Karpas-422 (cell line): ENCODE measurements at places on chromosomes 11 and 22. TPM values are rescaled to one million over a fixed set of nuclear protein-coding genes. Genes with fewer than 3 reads are reported as not detected.

GRCh38 chr11:74138021-74138420, 32.8 kb downstream of the C2CD3 start:
- no peak for DNase-seq

- DNase-seq: no peak
Observed at GRCh38 chr22:38456841-38457699, 2.1 kb upstream of the KCNJ4 start.

DNA sequence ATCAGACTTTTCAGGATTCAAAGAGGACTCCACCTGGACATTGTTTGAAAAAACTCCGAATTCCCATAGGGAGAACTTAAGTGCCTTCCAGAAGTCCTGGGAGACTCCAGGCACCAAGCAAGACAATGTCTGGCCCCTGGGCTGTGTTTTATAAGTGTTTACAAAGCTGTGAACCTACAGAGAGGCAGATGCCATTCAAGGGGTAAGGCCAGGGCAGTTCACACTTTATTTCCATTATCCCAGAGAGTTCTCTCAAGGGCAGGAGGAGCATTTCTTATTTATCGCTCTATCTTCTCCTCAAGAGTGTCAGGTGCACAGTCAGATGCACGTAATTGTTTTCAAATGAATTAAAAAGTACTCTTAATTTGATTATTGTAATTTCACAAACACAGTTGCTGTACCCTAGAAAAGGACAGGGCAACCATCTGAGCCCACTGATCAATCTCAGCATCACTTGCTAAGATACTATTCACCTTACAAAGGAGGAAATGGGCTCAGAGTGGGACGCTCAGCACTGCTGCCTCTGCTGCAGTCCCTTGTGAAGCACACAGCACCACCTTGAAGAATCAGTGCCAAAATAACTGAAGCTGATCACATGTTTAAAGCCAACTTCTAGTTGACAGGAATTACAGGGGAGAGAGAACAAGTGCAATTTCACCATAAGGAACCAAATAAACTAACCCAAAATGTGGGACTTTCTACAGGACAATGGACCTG, 35.0 kb downstream of the RASSF10 start:
- no peak for DNase-seq

Gene PRODH
- total RNA-seq: not detected in 2 replicates

Gene CLDN5
- not detected in 2 replicates for total RNA-seq

Gene PGR
- total RNA-seq: not detected in 2 replicates
